ENCODE measurements at places on chromosomes 11 and 22. TPM values are rescaled to one million over a fixed set of nuclear protein-coding genes. Genes with fewer than 3 reads are reported as not detected.

PPP6R3 gene
- 121 TPM for total RNA-seq

RELT gene
- total RNA-seq = 6.1 TPM

DDX17 gene
- 1,042 TPM for total RNA-seq

CDC42EP2 gene
- total RNA-seq = 27.7 TPM

CYTH4 gene
- 16.2 TPM for total RNA-seq

FGF4 gene
- not detected for total RNA-seq

MMP27 gene
- not detected for total RNA-seq

LRFN4 gene
- 8.1 TPM for total RNA-seq

GAS2 gene
- total RNA-seq = 3.2 TPM

PATE2 gene
- not detected for total RNA-seq

TNKS1BP1 gene
- total RNA-seq = 159 TPM

SLC22A6 gene
- total RNA-seq = not detected

FAM111B gene
- 1.2 TPM for total RNA-seq

CARD18 gene
- total RNA-seq = not detected

KCNJ11 gene
- total RNA-seq = not detected

ABCC8 gene
- 13.0 TPM for total RNA-seq

TSGA10IP gene
- total RNA-seq = not detected

TREH gene
- total RNA-seq = 0.25 TPM

MIOX gene
- total RNA-seq = not detected

MADD gene
- total RNA-seq = 56.5 TPM

GUCY1A2 gene
- total RNA-seq = 7.4 TPM

TTC28 gene
- 41.7 TPM for total RNA-seq

ZNF70 gene
- total RNA-seq = 4.9 TPM

OR2D2 gene
- not detected for total RNA-seq

KRTAP5-1 gene
- not detected for total RNA-seq

RFPL3 gene
- not detected for total RNA-seq

SCARF2 gene
- total RNA-seq = 32.2 TPM

TFIP11 gene
- total RNA-seq = 23.1 TPM

CFAP300 gene
- total RNA-seq = 1.7 TPM

SAA2 gene
- total RNA-seq = 19.4 TPM

OR8K3 gene
- total RNA-seq = not detected

PGM2L1 gene
- total RNA-seq = 10.6 TPM

SLC22A9 gene
- total RNA-seq = not detected

RNF169 gene
- 20.9 TPM for total RNA-seq

OR4A5 gene
- not detected for total RNA-seq

CARS1 gene
- 26.0 TPM for total RNA-seq

KLHDC7B gene
- total RNA-seq = 0.49 TPM

C22orf31 gene
- not detected for total RNA-seq

MUC2 gene
- total RNA-seq = not detected

FOLR1 gene
- not detected for total RNA-seq

VPREB1 gene
- total RNA-seq = not detected

FJX1 gene
- 7.4 TPM for total RNA-seq

GLYATL1 gene
- not detected for total RNA-seq

MMP12 gene
- total RNA-seq = not detected

DEUP1 gene
- total RNA-seq = not detected

MMP26 gene
- not detected for total RNA-seq

SCGB1A1 gene
- not detected for total RNA-seq

NCAPH2 gene
- 45.7 TPM for total RNA-seq

FANCF gene
- total RNA-seq = 3.4 TPM

PAMR1 gene
- 46.7 TPM for total RNA-seq

MS4A6A gene
- total RNA-seq = 30.7 TPM

CHRM4 gene
- total RNA-seq = not detected

CCDC15 gene
- total RNA-seq = 2.9 TPM

VSTM5 gene
- not detected for total RNA-seq

PIM3 gene
- 97.2 TPM for total RNA-seq

TYR gene
- total RNA-seq = not detected

Measured in vagina (tissue), 2 donors.